ENCODE measurements at places on chromosomes 12 and 14. TPM values are rescaled to one million over a fixed set of nuclear protein-coding genes. Genes with fewer than 3 reads are reported as not detected.

GRCh38 chr14:61240206-61240605 is 40.9 kb downstream of the TMEM30B start:
- DNase-seq = no peak

Gene A2ML1
- not detected for total RNA-seq

Gene ANG
- total RNA-seq = 4.5 TPM

Gene RHEBL1
- 0.41 TPM for total RNA-seq

GRCh38 chr12:132228476-132229192 is 84.4 kb downstream of the NOC4L start:
- no peak for DNase-seq

DNA sequence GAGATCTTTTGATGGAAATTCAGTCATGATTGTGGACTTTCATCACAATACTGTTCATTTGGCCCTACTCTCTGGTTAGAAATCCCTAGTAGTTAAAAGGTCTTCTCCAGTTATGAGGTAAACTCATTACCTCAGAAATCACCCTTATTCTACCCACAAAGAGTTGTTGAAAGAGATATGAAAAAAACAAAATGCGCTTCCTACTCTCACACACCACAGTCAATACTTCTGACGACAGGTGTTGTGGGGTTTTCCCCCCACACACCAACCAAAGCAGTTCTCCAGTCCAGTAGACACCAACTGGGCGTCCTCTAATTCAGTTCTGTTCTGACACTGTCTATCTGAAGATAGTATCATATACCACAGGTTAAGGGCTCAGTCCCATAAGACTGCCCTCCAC is 54.9 kb downstream of the TRMT5 start:
- no peak for DNase-seq

Gene IAPP
- total RNA-seq = not detected

GRCh38 chr12:108850854-108851573 is 6.4 kb downstream of the SSH1 start:
- no peak for DNase-seq

GRCh38 chr12:106445959-106446358 is 88.4 kb downstream of the POLR3B start:
- DNase-seq = no peak

Gene SDR39U1
- 76.6 TPM for total RNA-seq

GRCh38 chr12:4286228-4286627 is 12.7 kb downstream of the CCND2 start:
- peak; percentile 56 for DNase-seq

Gene EML5
- 0.27 TPM for total RNA-seq

DNA sequence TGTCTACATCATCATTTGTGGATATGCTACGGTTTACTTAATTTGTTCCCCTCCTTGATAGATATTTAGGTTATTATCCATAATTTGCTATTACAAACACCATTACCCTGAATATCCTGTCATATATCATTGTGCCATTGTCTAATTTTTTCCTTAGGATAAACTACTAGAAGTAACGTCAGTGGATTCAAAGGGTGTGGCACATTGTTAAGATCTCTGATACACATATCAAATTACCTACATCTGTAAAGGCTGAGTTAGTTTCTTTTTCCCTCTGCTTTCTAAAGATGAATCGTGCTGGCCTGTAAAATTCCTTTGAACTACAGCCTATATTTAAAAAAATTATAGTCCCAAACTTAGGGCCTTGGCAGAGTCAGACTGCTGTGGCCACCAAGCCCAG is 53.9 kb upstream of the STRN3 start:
- DNase-seq = no peak

DNA sequence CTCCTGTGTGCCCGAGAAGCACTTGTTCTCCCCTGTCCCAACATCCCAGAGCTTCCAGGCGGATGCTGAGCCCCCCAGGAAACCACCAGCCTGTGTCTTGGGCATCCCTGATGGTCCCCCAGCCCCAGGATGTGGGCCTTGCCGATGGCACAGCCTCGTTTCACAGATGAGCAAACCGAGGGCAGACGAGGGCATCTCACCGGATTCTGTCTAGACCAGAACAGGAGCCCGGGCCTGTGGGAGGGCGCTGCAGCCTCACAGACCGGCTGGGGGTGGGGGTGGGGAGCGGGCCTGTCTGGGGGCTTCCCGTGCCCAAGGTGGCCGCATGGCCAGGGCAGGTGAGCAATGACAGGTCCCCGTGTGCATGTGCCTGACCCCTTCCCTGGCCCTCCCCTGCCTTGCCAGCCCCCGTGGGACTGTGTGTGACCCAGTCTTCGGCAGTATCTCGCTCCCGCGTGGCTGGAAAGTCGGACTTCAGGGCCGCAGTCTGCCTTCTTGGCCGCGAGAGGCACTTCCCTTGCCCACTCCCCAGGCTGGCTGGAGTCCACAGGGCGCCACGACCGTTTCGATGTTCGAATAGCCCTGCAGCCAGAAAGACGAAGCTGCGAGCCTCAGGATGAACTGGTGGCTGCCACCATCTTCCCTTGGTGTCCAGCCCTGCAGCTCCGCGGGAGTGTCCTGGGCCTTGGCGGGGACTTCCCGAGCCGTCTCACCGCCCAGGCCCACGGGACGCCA is 8.9 kb downstream of the RFLNA start:
- no peak for DNase-seq

DNA sequence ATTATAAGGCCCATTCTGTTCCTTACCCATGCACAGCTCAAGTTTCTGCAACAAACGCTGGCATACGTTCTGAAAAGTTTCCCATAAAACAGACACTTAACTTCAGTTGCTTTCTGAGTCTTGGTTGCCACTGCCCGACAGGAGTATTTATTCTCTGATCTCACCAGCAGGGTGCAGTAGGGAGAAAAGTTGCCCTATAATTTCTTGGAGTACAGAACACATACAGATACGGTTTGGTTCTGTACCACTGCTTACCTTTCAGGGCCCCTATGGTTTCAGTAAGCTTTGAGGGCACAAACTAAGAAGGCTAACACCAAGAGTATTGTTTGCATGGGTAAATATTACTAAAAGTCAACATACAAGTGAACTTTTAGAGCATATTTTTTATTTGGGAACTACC is 77.9 kb downstream of the SPATA7 start:
- DNase-seq = no peak

DNA sequence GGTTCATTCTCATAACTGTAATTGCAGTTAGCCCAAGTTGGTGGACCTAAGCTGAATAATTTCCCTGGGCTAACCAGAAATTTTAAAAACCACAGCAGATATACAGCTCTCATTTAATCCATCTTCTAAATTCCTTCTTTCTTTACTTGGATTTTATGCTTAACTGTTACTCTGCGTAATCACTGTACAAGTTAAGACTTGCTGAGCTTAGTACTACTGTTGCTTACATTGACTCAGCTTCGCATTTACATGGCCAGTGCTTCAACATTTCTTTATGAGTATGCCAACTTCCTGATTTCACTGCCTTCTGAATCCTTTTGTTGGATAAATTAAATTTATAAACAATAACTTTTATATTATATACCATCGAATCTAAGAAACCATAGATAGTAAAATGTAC is 147.4 kb downstream of the SLC38A4 start:
- DNase-seq = no peak

All from Right ventricle myocardium inferior (tissue), 1 donor.